ENCODE measurements at places on chromosomes 13 and 19. TPM values are rescaled to one million over a fixed set of nuclear protein-coding genes. Genes with fewer than 3 reads are reported as not detected.

APOC1 gene
- total RNA-seq = 1.8 TPM

ZNF568 gene
- 7.6 TPM for total RNA-seq

DNA sequence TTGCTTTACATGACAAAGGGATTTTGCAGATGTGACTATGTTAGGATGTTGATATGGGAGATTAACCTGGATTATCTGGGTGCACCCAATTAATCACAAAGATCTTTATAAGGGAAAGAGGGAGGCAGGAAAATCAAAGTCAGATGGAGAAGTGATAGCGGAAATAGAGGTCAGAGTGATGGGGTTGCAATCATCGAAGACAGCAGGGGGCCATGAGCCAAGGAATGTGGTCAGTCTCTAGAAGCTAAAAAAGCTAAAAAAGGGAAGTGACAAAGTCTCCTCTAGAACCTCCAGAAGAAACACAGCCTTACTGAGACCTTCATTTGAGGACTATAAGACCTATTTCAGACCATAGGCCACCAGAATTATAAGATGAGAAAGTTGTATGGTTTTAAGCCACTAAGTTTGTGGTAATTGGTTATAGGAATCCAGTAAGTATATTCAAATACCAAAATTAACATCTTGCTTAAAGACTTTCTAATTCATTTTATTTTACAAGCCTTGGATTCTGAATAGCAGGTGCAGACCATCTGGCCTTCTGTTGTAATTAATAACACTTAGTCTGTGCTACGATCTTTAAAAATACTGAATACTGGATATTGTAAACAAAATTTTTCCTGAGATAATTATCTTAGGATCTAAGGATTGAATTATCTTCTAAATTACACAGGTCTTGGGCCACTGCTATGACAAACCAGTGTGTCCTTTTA lies 493.4 kb upstream of the PCDH20 start:
- no peak for DNase-seq

GRCh38 chr13:23443878-23444277 lies 10.4 kb upstream of the SACS start:
- DNase-seq = no peak

ZNF836 gene
- total RNA-seq = 7.8 TPM

DNA sequence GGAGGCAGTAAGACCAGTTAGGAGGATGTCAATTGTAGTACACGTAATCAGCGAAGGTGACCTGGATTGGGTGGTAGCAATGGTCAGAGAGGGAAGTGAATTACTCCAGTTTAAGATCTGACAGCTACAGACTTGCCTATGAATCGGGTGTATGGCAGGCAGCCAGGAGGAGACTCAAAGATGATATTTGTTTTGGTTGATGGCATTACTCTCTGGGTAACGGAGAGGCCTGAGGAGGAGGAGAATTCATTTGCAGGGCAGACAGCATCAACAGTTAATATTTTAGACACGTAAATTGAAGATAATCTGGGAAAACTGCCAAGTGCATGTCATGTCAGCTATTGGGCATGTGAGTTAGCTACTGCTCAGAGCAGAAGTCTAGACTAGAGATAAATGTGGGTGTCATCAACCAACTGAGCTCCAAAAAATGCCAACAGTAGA lies 109.2 kb downstream of the SGCG start:
- peak; percentile 5 for DNase-seq

GRCh38 chr13:45403081-45403480 lies 15.1 kb downstream of the SLC25A30 start:
- DNase-seq = no peak

TEAD2 gene
- 57.4 TPM for total RNA-seq

DNA sequence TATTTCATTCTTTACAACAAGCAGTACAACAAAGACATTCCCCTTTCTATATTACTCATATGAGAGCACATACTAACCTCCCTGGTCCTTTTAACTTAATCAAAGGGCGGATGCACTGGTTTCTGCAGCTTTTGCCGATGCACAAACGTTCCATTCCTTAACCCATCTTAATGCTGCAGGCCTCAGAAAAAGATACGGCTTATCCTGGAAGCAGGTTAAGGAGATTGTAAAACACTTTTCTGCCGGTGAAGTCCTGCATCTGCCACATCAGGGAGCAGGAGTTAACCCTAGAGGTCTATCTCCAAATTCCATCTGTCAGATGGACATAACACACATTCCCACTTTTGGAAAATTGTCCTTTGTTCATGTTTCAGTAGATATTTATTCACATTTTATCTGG lies 11.5 kb upstream of the ZNF814 start:
- no peak for DNase-seq

DNA sequence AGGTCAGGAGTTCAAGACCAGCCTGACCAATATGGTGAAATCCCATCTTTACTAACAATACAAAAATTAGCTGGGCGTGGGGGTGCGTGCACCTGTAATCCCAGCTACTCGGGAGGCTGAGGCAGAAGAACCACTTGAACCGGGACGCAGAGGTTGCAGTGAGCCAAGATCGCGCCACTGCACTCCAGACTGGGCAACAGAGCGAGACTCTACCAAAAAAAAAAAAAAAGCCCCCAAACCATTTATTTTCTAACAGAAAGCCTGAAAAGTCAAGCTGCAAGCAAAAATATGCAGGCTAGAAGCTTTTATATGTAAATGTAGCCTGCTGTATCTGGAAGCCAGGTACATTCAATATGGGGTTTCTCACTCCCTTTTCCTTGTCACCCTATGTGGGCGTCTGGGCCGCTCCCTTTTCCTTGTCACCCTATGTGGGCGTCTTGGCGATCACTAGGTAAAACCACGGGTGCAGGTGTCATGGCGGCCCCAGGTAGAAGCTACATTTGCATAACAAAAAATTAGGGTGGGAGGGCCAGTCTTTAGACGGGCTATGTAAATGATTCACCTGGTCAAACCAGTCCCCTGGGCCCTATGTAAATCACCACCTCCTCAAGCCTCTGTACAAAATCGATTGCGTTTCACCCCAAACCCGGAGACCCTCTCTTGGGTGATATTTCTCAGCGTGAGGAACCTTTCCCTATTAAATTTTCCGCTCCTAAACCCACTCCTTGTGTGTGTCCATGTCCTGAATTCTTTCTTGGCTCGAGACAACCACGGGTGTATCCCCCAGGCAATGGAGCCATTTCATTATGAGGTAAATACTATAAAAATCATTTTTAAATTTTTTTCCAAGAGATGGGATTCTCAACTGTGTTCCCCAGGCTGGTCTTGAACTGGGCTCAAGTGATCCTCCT lies 2.1 kb downstream of the TRIM13 start:
- DNase-seq = no peak

LRRC4B gene
- not detected for total RNA-seq

- DNase-seq = peak; percentile 43
These were observed 14.1 kb upstream of the CCNA1 start for GRCh38 chr13:36418022-36418805.

- no peak for DNase-seq
These were observed 426.1 kb downstream of the EFNB2 start for GRCh38 chr13:106109391-106109791.

GRCh38 chr13:94568443-94568842 lies 27.5 kb downstream of the TGDS start:
- DNase-seq = no peak

ZNF878 gene
- total RNA-seq = 0.26 TPM

All from dermis microvascular lymphatic vessel endothelial cell (primary cell).